ENCODE measurements at places on chromosomes 4 and X. TPM values are rescaled to one million over a fixed set of nuclear protein-coding genes. Genes with fewer than 3 reads are reported as not detected.
A peak's percentile ranks its signal among the peaks of the same experiment; 100 is the strongest.

DNA sequence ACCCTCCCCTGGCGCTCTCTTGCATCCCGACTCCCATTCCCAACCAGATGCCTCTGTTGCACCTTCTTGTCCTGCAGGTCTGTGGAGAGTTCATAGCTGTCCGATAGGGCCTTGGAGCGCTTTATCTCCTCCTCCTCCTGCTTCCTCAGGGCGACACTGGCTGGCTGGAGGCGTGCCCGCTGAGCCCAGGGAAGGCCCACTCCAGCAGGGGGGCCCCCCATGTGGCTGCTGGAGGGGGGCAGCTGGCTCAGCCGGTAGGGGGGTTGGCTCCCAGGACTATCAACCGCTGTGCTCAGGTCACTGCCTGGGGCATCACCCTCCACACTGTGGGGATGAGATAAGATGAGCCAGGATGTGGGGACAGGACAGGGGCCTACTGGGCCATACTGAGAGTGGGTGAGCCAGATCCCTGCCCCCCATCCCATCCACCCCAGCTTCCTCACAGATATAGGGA is 25.6 kb downstream of the IQSEC2 start:
- no peaks in the 10 kb centered on the region for H3K36me3 ChIP-seq
- DNase-seq: no peak
- no peaks in the 10 kb centered on the region for H3K27me3 ChIP-seq
- no peak overlapping the region for H3K27ac ChIP-seq
- H3K4me3 ChIP-seq: no peak overlapping the region
- no peaks in the 10 kb centered on the region for H3K4me1 ChIP-seq

DNA sequence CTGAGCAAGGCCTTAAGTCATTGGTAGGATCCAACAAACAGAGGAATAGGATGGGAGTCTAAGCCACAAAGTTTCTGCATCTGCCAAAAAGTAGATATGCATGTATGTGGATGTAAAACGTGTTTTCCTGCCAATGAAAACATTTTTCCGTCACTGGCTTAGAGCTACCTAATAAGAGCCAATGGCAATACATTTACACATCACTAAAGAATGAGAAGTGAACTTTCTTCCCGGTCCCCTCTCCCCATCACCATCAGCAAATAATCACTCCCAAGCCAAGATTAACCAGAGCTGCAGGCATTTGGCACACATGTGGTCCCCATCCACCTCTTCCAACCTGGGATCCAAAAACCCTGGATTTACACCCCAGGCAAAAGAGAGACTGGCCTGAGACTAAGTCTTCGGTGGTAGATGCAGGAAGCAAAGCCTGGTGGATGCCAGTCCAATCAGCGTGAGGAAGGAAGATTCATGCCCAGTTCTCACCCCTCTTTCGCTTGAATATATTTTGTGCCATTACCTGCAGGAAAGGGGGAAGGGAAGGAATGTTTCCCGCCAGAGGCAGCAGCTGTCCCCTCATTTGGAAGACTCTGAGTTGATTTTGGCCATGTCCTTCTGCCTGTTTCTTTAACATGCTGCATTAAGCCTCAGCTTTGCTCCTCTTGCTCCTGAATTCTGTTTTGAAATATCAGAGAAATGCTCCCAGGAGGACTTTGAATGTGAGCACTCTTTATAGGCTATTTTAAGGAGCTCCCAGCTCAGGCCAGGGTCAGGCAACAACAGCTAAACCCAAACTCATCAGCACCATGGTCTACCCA is 131.4 kb downstream of the CHIC2 start:
- peaks cover 16% of the 10 kb centered on the region for H3K27me3 ChIP-seq
- H3K4me1 ChIP-seq: no peaks in the 10 kb centered on the region
- no peak overlapping the region for H3K4me3 ChIP-seq
- no peak for DNase-seq
- H3K27ac ChIP-seq: no peak overlapping the region

DNA sequence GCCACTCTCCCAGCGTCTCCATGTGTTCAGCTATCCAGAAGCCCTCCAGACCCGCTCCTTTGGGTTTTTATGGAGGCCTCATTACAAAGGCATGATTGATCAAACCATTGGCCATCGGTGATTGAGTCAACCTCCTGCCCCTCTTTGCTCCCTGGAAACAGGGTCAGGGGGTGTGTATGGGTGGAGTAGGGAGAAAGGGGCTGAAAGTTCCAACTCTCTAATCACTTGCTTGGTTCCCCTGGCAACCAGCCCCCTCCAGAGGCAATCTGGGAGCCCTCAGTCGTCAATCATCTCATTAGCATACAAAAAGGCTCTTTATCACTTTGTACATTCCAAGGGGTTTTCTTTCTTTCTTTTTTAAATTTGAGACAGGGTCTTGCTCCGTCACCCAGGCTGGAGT is 2.3 kb downstream of the TRIM2 start:
- no peak for DNase-seq
- H3K36me3 ChIP-seq: no peaks in the 10 kb centered on the region
- peaks cover 33% of the 10 kb centered on the region for H3K4me1 ChIP-seq
- H3K4me3 ChIP-seq: no peak overlapping the region
- no peaks in the 10 kb centered on the region for H3K27me3 ChIP-seq

- DNase-seq: no peak
- no peaks in the 10 kb centered on the region for H3K27me3 ChIP-seq
- no peaks in the 10 kb centered on the region for H3K4me1 ChIP-seq
- H3K27ac ChIP-seq: no peak overlapping the region
- no peaks in the 10 kb centered on the region for H3K36me3 ChIP-seq
Measured at GRCh38 chr4:169071747-169072146, 61.7 kb upstream of the CBR4 start.

GRCh38 chrX:14354521-14354920 is 174.8 kb upstream of the GLRA2 start:
- no peak overlapping the region for H3K4me3 ChIP-seq
- H3K36me3 ChIP-seq: no peaks in the 10 kb centered on the region
- H3K27me3 ChIP-seq: no peaks in the 10 kb centered on the region
- DNase-seq: no peak
- H3K27ac ChIP-seq: peak overlapping the region; percentile 51
- H3K4me1 ChIP-seq: peaks cover 3% of the 10 kb centered on the region

- no peak overlapping the region for H3K27ac ChIP-seq
- no peak for DNase-seq
- peaks cover 4% of the 10 kb centered on the region for H3K27me3 ChIP-seq
- no peak overlapping the region for H3K4me3 ChIP-seq
Measured at GRCh38 chr4:86357608-86358007, 2.2 kb downstream of the MAPK10 start.

DNA sequence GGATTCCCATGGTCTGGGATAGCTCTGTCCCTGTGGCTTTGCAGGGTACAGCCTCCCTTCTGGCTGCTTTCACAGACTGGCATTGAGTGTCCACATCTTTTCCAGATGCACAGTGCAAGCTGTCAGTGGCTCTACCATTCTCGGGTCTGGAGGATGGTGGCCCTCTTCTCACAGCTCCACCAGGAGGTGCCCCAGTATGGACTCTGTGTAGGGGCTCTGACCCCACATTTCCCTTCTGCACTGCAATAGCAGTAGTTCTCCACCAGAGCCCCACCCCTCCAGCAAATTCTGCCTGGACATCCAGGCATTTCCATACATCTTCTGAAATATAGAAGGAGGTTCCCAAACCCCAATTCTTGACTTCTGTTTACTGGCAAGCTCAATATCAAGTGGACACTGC is 50.2 kb upstream of the GRID2 start:
- H3K4me1 ChIP-seq: no peaks in the 10 kb centered on the region
- H3K36me3 ChIP-seq: no peaks in the 10 kb centered on the region
- H3K27me3 ChIP-seq: no peaks in the 10 kb centered on the region
- H3K27ac ChIP-seq: no peak overlapping the region
- no peak for DNase-seq

- peaks cover 28% of the 10 kb centered on the region for H3K27me3 ChIP-seq
- H3K4me1 ChIP-seq: peaks cover 2% of the 10 kb centered on the region
- H3K27ac ChIP-seq: no peak overlapping the region
Measured at GRCh38 chr4:110480746-110481271, 4.9 kb downstream of the ENPEP start.

DNA sequence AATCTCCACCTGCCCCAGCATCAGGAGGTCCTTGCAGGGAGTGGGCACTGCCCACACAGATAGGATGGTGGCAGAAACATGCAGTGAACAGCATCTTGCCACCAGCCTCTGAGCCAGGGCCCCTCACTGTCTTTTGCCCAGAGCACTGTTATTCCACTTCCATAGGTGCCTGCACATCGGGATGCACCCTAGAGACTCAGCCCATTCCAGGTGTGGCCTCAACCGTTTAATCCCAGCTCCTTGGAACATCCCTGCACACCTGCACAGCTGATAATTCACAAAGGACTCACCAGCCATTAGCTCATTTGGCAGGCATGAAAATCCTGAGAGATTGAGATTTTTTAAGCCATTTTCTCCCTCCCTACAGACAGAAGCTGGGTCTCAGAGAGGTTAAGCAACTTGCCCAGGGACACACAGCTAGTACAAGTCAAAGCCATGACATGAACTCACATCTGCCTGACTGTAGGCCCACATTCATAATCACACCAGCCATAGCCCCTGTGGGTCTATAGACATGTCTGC is 116.3 kb downstream of the EFNB1 start:
- H3K27ac ChIP-seq: no peak overlapping the region
- H3K4me1 ChIP-seq: no peaks in the 10 kb centered on the region
- H3K27me3 ChIP-seq: no peaks in the 10 kb centered on the region
- no peak for DNase-seq
- no peak overlapping the region for H3K4me3 ChIP-seq
- H3K36me3 ChIP-seq: no peaks in the 10 kb centered on the region

Gene MSX1
- not detected for total RNA-seq

Gene USP17L26
- total RNA-seq: not detected

Gene SPOCK3
- not detected for total RNA-seq

Gene GAB3
- 2.9 TPM for total RNA-seq

Gene CLNK
- total RNA-seq: not detected
